ENCODE measurements at places on chromosomes 6 and 20. TPM values are rescaled to one million over a fixed set of nuclear protein-coding genes. Genes with fewer than 3 reads are reported as not detected.

The DPPA5 gene
- not detected for total RNA-seq

DNA sequence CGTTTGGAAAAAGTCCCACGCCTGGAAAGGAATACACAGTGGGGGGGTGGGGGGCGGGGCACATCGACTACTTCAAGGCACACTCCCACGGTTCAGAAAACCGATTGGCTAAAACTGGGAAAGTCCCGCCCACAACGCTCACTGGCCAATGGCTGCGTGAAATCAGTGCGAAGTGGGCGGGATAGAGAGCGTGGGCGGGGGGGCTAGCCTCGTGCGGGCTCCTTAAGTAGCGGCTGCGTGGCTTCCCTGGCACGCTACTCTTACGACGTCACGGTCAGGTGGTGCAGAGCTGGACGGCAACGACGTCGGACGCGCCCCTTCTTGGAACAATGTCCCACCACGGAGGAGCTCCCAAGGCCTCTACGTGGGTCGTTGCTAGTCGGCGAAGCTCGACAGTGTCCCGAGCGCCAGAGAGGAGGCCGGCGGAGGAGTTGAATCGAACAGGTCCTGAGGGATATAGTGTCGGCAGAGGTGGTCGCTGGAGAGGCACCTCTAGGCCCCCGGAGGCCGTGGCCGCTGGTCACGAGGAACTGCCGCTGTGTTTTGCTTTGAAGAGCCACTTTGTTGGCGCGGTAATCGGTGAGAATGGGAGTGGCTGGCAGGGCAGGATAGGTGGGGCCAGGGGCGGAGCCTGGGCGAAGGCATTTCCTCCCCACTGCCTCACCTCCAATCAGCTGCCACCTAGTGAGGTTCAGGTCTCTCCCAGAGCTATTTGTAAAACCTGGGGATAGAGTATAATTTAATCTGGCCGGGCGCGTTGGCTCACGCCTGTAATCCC, at the start of gene DDX43:
Gene DDX43 (plus strand): TSS at position 252 of the 778 bp plus-strand sequence. CDS start 78 bp downstream, at position 330.
- no peak for DNase-seq

The BPIFB4 gene
- total RNA-seq = not detected

DNA sequence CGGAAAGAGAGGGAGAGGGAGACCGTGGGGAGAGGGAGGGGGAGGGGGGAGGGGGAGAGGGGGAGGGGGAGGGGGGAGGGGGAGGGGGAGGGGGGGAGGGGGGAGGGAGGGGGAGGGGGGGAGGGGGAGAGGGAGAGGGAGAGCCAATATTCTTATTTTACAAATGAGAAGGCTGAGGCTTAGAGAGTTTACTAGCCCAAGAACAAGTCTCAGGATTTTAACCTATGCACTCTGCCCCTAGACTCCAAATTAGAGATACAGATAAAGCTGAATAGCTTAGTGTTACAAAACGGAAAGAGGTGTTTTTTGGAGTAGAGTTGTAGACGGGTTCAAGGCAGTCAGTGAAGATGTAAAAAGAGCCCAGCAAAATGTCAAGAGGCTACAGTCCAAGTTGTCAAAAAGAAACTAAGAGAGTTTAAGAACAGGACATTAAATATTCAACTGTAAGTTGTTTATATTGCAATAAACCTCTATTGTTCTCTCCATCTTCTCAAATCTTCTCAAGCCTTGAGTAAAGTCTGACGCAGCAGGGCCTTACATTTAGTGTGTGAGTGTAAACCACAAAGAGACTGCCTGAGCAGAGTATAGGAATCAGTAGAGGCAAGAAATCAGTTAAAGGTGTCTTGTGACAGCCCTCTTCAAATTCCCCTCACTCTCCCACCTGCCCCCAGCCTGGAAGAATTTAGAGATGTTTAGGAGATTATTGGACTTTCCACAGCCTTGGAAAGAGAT, 34.9 kb upstream of the AKIRIN2 start:
- no peak for DNase-seq

The ZFP57 gene
- total RNA-seq = not detected

GRCh38 chr6:97917369-97917768, 634.4 kb upstream of the MMS22L start:
- DNase-seq = no peak

The LRFN2 gene
- total RNA-seq = not detected

GRCh38 chr6:145887969-145888368, 73.4 kb upstream of the FBXO30 start:
- DNase-seq = no peak

DNA sequence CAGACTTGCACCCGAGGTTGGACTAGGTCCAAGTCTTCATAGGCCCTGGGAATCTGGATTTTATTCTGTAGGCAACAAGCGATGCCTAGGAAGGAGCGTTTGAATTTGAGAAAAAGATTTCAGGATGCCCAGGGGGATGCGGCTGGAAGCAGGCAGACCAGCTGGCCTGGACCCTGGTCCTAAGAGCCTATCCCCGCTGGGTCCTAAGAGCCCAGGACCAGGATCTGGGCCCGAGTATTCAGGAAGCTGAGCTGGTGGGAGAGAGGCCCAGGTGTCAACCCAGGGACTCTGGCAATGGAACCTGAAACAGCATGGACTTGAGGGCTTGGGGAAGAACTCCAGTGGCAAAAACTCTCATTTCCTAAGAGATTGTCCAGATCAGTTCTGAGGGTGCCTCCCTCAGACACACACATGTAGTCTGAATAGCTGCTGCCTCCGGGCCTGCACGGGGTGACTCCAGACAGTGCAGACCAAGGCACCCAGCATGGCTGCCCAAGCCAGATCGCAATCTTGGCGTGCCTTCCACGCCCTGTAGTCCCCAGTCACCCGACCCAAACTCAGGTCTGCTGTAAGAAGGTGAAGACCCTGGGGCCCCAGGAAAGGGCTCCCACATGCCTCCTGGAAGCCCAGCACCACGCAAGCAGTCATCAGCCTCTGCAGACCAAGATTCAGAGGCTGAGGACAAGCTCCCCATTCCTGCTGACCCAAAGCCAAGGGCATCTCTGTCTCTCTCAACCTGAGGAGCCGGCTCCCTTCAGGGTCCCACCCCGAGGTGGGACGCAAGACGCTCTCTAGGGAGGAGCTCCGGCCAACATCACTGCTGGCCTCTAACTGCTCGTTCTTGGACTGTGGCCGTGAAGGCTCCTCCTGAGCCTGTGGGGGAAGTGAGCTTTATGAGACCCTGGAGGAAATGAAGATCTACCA, 34.4 kb downstream of the RRBP1 start:
- DNase-seq = no peak

- no peak for DNase-seq
Observed at GRCh38 chr6:110509617-110510241, 33.3 kb upstream of the SLC22A16 start.

The NSFL1C gene
- 49.5 TPM for total RNA-seq

DNA sequence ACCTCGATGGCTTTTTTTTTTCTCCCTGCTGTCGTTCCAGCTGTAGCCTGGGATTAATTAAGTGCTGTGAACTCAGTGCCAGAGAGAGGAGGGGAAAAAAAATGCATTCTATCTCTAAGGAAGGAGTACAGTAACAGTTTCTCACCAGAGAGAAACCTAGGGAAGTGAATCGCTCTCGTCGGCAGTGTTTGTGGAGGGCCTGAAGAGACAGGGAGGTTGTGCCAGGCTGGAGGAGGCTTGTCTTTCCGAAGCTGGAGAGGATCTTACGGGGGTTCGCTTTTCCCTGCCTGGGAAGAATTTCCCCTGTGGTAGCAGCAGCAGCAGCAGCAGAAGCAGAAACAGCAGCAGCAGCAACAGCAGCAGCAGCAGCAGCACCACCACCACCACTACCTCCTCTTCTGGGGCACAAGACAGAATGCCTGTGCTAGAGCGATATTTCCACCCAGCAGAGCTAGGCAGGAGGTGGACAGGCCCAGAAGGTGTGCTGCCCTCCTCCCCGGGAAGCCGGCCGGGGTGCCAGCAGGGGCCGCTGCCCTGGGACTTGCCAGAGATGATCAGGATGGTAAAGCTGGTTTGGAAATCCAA, 186.5 kb downstream of the PDE7B start:
- no peak for DNase-seq

The CCM2L gene
- total RNA-seq = 2.8 TPM

DNA sequence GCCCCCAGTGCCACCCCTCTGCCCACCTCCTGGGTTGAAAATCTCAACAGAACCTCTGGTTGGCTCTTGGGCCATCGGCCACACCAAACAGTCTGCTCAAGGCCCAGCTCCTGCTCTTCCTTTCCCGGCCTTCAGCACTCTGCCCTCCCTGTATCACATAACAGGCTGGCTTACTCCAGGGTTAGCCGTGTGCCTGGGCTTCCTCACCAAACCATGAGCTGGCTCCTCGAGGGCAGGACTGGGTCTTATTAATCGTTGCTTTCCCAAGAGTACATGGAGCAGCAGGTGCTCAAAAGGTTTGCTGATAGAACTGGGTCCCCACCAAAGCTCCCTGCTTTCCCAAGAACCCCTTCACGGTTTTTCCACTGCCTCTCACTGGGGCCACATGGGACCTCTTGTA, 12.7 kb upstream of the FAM83C start:
- no peak for DNase-seq

- DNase-seq = no peak
Observed at GRCh38 chr6:134888316-134888715, 61.6 kb downstream of the ALDH8A1 start.

- no peak for DNase-seq
Observed at GRCh38 chr20:51428401-51429143, 113.9 kb downstream of the NFATC2 start.

The TSBP1 gene
- not detected for total RNA-seq

The FUT9 gene
- total RNA-seq = 1.3 TPM

- DNase-seq = no peak
Observed at GRCh38 chr6:15398633-15399275, 152.9 kb downstream of the JARID2 start.

GRCh38 chr20:9110365-9110764, 41.5 kb downstream of the PLCB4 start:
- no peak for DNase-seq

DNA sequence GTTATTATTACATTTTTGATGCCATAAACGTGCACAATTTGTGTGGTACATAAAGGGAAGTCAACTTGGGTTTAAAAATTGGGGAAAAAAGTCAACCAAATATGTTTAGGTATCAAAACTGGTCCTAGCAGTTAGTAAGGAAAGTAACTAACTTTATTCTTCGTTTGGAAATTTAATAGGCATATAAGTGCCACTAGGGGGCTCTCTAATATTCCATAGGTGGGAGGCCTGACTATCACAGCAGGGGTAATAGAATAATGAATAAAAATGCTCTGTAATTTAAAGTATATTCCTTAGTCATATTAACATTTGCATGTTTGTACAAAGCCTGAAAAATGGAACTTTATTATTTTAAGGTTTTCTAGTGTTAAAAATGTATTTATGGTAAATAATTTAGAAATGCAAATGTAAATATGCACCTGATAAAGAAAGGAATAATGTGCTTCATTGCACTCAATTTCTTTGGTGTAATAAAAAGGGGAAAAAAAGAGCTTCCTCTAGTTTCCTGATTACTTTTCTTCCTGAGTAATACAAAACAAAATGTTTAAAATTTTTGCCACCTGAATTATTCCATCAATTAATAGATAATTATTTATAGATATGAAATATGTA, 125.7 kb upstream of the HDAC2 start:
- DNase-seq = no peak

The PDE7B gene
- 5.2 TPM for total RNA-seq

DNA sequence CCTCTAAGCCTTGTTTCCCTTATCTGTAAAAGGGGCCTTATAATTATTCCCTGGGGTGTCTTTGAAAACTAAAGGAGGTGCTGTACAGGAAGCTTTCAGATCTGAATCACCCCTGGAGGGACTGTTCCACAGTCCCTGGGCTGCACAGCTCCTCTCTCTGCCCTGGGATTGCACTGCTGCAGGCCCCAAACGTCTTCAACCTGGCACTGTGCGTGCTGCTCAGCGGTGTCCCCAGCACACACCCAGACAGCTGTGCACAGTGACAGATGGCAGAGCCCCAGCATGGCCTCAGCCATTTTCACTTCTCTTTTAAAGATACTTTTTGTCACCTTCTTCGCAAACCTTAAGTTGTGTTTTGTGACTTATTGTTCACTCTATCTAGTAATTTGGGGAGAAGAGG, 50.7 kb upstream of the INSM1 start:
- DNase-seq = no peak

- no peak for DNase-seq
Observed at GRCh38 chr6:80145509-80145908, 39.0 kb downstream of the BCKDHB start.

GRCh38 chr20:37421988-37422387, 76.0 kb downstream of the SRC start:
- DNase-seq = no peak

DNA sequence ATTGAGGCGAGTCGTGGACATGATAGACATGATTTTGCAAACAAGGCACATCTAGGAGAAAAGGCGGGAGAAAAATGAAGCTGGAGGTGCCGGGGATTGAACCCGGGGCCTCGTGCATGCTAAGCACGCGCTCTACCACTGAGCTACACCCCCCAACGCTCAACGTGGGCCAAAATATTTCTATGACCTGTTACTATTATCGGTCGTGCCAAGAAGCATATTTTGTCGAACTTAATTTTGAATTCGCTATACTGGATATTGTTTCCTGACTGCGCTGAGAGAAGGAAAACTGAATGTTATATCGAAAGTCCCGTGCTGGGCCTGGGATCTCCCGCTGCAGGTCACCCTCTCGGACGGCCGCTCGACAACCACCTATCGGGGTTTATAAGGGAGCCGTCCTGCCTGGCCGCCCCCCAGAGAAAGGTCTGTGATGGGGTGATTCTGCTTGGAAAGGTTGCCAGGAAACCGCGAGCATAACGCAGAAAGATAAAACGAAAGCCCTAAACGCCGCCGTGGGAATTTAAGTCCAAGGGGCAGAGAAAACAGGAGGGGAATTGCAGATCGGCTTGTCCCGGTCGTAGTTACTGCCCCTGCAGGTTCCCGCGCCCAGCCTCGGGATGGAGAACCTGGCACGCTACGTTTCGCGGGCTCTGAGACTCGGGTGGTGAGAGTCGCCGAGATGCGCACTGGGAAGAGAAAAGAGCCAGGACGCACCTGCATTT, 60.0 kb downstream of the TRIM27 start:
- DNase-seq = peak; percentile 70

GRCh38 chr20:53176134-53176533, 204.0 kb downstream of the TSHZ2 start:
- no peak for DNase-seq

The TRIM15 gene
- not detected for total RNA-seq

DNA sequence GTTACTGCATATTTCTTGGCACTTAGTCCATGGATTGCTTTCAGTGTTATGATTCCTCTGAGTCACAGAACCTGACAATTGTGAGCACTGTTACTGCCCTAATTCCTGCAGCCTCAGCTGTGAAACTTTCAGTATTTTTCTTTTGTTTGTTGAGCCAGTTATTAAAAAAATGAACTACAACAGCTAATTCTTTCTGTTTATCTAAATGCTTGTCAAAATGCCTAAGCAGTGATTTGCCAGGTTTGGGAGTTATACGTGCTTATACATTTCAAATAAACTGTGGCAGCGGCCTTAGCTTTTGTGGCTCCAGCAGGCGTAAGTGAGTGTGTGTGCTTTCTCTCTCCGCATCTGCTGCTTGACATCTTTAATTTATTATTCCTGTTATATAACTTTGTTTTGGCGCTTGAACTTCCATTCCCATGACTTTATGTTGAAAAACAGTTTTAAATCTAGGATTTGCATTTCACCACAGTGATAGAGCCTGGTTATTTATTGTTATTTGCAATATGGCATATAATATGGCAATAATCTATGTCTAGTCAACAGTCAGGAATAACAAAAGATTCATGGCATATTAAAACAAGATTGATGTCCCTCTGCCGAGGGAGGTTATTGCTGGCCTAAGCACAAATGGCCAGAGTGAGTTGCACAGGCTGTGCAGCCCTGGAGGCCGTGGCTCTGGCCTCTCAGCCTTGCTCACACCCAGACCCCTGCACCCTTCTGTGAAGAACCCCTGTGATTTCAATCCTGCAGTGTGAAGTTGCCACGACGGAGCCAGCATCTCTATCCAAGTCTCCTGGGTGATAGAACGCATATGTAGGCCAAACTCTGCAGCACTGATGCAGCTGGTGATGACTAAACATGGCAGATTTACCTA, 303.4 kb downstream of the THBS2 start:
- DNase-seq = no peak

The JPH2 gene
- 16.4 TPM for total RNA-seq
